AG09319 (cell line): ENCODE measurements at places on chromosomes 4 and X.

- no peak for DNase-seq
Observed at GRCh38 chrX:19381326-19381725, 37.6 kb downstream of the PDHA1 start.

GRCh38 chr4:31455612-31456011, 735.4 kb downstream of the PCDH7 start:
- DNase-seq, result no peak

- DNase-seq, result no peak
Observed at GRCh38 chr4:1869530-1870327, 1.5 kb upstream of the NSD2 start.

- peak; percentile 19 for DNase-seq
Observed at GRCh38 chr4:142248946-142249345, 597.2 kb downstream of the INPP4B start.
